ENCODE measurements at places on chromosomes 11 and 22.

DNA sequence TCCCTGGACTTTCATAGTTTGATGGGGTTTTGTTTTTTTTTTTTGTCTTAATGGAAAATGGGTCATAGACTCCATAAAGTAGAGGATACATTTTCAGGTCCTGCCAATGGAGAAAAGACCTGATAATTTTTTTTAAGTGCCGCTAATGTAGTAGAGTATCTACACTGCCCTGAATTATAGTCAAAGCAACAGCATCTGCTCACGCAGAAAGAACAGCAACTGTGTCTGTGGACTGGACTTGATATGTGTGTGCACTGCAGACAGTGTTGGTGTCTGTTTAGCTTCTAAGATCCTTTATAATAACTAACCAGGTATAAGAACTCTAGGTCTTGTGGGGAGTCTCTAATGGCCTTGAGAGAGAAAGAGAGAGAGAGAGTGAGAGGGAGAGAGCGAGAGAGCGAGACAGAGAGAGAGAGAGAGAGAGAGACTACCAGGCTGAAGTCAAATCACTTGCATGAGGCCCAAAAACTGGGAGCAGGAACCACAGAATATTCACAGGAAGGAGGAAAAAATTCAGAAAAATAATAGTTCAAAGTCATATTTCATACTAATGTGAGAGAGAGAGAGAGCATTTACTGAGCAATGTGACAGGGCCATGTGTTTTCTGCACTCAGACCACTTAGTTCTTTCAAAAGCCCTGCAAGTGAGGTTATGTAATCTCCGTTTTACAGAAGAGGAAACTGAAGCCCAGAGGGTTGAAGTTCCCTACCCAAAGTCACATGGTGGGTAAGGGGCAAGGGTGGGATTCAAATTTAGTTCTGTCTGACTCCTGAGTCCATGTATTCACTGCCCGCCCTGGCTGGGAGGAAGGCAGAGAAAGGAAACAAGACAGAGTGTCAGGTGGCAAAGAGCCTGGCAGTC is 8.6 kb upstream of the MIAT start:
- DNase-seq: no peak

DNA sequence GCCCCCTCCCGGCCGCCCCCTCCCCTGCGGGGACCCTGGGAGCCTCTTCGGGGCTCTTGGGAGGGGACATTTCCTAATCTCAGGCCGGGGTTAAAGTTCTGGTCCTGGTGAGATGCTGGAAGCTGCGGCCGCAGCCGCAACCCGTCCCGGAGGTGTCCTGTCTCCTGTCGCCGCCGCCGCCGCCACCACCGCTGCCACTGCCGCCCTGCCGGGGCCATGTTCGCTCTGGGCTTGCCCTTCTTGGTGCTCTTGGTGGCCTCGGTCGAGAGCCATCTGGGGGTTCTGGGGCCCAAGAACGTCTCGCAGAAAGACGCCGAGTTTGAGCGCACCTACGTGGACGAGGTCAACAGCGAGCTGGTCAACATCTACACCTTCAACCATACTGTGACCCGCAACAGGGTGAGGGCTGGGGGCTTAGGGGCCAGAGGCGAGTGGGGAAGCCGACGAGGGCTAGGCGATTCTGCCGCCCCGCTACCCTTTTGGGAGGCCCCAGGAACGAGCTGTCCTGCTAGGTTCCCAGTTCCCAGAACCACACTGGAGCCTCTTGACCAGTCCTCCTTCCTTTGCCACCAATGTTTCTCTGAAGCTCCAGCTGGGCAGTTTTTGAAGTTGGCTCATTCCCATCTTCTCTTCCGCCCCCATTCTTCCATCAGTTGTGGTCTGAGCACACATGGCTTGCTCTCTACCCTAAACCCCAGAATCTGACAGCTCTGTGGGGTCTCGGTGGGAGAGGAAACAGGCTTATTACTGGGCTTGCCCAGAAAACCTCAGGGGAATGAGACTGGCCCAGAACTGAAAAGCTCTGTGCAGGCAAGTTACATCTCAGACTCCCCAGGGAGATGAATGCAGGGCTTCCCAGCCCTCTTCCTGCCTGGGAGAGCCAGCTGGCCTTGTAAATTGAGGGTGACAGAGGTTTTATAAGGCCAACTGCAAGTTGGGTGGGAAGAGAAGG is 781 bp downstream of the SIDT2 start:
- DNase-seq: peak; percentile 18

- DNase-seq: no peak
Observed at GRCh38 chr11:93945596-93945995, 75.6 kb upstream of the HEPHL1 start.

DNA sequence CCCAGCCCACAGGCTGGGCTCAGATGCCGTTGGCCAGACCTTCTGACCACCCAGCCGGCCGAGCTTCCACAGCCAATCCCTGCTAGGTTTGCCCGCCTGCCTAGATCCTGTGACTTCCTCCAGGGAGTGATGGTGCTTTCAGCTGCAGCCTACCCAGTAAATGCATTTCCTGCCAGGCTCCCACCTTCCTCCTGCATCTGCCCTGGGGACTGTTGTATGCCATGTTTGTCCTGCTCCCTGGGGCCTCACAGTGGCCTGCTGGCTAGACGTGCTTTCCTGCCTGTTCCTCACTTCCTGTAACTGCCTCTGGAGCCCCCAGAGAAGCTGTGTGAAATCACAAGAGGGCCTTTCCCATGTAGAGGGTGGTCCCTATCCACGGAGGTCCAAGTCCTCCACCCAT is 86.2 kb downstream of the GALNT18 start:
- DNase-seq: no peak

DNA sequence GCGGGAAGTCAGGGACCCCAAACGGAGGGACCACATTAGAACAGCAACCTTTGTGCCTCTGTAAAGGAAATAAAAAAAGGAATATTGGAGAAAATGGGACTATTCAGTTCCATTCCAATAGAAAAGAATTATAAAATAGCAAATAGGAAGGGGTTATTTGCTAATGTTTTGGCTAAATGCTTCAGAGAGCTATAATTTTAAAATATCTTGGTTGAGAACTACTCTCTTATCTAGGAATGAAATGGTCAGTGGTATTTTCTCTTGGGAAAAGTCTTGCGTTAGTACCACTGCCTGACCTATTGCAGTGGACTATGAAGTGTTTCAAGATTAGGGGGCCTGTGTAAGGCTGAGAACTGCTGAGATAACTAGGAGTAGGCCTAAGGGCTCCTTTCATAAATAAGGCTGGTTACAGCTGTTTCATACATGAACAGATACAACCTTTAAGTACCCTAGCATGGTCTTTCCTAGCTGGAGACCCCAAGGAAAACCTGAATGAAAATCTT is 6.9 kb upstream of the WEE1 start:
- DNase-seq: no peak
